T-cell (primary cell): ENCODE measurements at places on chromosomes 7 and 10. TPM values are rescaled to one million over a fixed set of nuclear protein-coding genes. Genes with fewer than 3 reads are reported as not detected.

GRCh38 chr10:516764-517163 lies 172.7 kb downstream of the DIP2C start:
- DNase-seq = no peak
- no peaks in the 10 kb centered on the region for H3K4me1 ChIP-seq
- no peak overlapping the region for H3K4me3 ChIP-seq
- no peaks in the 10 kb centered on the region for H3K36me3 ChIP-seq
- H3K27ac ChIP-seq = no peak overlapping the region

- no peak overlapping the region for H3K27ac ChIP-seq
- no peaks in the 10 kb centered on the region for H3K27me3 ChIP-seq
- DNase-seq = no peak
- no peaks in the 10 kb centered on the region for H3K36me3 ChIP-seq
Observed at GRCh38 chr7:130489140-130489983, 2.5 kb upstream of the MEST start.

GRCh38 chr7:3068530-3068929 lies 24.9 kb upstream of the CARD11 start:
- no peak overlapping the region for H3K4me3 ChIP-seq
- DNase-seq = no peak
- H3K4me1 ChIP-seq = peaks cover 27% of the 10 kb centered on the region

- no peaks in the 10 kb centered on the region for H3K4me1 ChIP-seq
- H3K27me3 ChIP-seq = no peaks in the 10 kb centered on the region
- H3K4me3 ChIP-seq = no peak overlapping the region
- H3K27ac ChIP-seq = no peak overlapping the region
- no peaks in the 10 kb centered on the region for H3K36me3 ChIP-seq
Observed at GRCh38 chr7:85927226-85927625, 716.5 kb upstream of the GRM3 start.

DNA sequence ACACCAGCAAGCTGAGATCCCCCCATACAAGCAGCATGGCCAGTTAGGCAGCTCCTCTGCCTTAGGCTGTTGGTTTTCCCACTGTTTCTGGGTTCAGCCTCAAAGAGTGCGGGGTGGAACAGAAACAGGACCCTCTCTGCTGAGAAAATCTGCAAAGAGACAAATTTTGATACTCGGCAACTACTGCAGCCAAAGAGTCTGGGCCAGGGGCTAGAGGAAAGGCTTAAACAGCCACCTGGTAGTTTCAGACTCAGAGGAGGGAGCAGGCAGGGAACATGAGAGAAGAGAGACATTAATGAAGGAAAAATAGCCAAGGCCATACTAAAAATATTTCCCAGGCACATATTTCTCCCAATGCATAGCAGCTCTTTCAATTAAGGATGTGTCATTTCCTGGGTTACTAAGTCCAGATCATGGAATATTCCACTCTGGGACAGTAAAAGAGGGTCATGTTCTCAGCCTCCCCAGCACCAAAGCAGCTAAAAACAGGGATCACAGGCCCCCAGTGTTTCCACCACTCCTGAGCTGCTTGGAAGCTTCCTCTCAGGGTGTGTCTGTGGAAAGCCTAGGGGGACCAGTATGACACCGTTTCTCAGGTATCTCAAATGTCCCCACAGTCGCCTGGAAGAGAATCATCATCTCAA lies 29.8 kb downstream of the PDLIM1 start:
- no peak for DNase-seq
- H3K4me1 ChIP-seq = no peaks in the 10 kb centered on the region
- H3K27ac ChIP-seq = no peak overlapping the region
- H3K4me3 ChIP-seq = no peak overlapping the region
- H3K36me3 ChIP-seq = no peaks in the 10 kb centered on the region

GRCh38 chr10:61779276-61779675 lies 116.5 kb downstream of the CABCOCO1 start:
- no peaks in the 10 kb centered on the region for H3K27me3 ChIP-seq
- no peak overlapping the region for H3K27ac ChIP-seq
- H3K4me3 ChIP-seq = no peak overlapping the region
- no peaks in the 10 kb centered on the region for H3K4me1 ChIP-seq

DNA sequence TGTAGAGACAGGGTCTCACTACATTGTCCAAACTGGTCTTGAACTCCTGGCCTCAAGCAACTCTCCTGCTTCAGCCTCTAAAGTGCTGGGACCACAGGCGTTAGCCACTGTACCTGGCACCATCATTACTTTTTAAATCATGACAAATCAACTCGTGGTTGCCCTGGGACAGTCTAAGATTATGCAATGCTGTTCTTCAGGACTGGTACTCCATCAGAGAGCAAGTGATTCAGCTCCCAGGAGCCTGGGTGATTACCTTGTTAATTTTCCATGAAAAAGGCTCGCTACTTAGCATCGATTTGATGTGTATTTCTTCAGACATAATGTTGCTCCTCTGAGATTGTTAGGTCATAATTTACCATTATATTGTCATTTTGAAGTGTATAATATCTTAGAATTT lies 158.9 kb upstream of the STEAP4 start:
- H3K27ac ChIP-seq = no peak overlapping the region
- DNase-seq = no peak
- H3K27me3 ChIP-seq = no peaks in the 10 kb centered on the region
- no peaks in the 10 kb centered on the region for H3K36me3 ChIP-seq
- H3K4me3 ChIP-seq = no peak overlapping the region
- no peaks in the 10 kb centered on the region for H3K4me1 ChIP-seq

DNA sequence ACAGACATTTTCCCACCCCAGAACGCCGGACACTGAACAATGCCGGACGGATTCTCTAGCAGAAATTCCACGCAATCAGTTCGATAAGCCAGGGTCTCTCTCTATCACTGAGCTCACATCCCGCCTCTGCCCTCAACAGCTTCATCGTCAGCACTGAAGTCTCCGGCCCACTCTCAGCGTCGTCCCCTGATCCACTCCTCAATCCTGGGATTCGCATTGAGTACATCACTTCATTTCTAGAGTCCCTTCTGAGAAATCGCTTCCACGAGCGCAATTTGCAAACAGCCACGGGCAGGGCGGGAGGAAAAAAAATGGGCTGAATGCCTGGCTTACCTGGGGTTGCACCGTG lies 365 bp downstream of the YME1L1 start:
- no peaks in the 10 kb centered on the region for H3K27me3 ChIP-seq
- DNase-seq = no peak
- no peaks in the 10 kb centered on the region for H3K36me3 ChIP-seq
- H3K4me1 ChIP-seq = peaks cover 12% of the 10 kb centered on the region
- peak overlapping the region; percentile 95 for H3K27ac ChIP-seq
- H3K4me3 ChIP-seq = peak overlapping the region; percentile 65

- no peaks in the 10 kb centered on the region for H3K36me3 ChIP-seq
- no peaks in the 10 kb centered on the region for H3K4me1 ChIP-seq
- no peak for DNase-seq
- no peaks in the 10 kb centered on the region for H3K27me3 ChIP-seq
- no peak overlapping the region for H3K4me3 ChIP-seq
Observed at GRCh38 chr7:7017707-7018280, 164.6 kb upstream of the C1GALT1 start.

Gene ADCYAP1R1
- total RNA-seq = not detected

Gene LRIT1
- not detected for total RNA-seq

Gene HYAL4
- total RNA-seq = not detected

Gene CLRN3
- not detected for total RNA-seq

Gene SFTPA2
- total RNA-seq = not detected

Gene SPDYE16
- 0.79 TPM for total RNA-seq

Gene TNPO3
- 35.9 TPM for total RNA-seq

Gene TWIST1
- 0.16 TPM for total RNA-seq
